Activated T-cell treated with anti-CD3 and anti-CD28 coated beads for 48 hours (primary cell): ENCODE measurements at places on chromosomes 6 and 20.

DNA sequence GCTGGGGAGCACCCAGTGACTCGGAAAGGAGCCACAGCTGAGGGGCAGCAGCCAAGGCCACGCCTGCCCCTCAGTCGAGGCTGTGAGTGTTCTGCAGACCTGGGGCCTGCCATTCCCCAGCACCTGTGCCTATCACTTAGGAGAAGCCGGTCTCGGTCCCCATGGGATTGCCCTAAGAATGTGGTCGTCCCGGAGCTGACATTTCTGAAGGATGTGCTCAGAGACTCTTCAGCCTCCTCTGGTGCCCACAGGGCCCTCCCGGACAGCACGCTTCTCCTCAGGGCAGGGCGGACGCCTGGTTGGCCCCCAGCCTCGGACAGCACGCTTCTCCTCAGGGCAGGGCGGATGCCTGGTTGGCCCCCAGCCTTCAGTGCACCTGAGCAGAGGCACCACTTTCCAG is 223.9 kb downstream of the ERMARD start:
- DNase-seq, result no peak

GRCh38 chr20:59386809-59387208 is 86.4 kb downstream of the EDN3 start:
- DNase-seq, result no peak

- no peak for DNase-seq
These were observed 18.9 kb upstream of the CCN5 start for GRCh38 chr20:44696315-44696714.

DNA sequence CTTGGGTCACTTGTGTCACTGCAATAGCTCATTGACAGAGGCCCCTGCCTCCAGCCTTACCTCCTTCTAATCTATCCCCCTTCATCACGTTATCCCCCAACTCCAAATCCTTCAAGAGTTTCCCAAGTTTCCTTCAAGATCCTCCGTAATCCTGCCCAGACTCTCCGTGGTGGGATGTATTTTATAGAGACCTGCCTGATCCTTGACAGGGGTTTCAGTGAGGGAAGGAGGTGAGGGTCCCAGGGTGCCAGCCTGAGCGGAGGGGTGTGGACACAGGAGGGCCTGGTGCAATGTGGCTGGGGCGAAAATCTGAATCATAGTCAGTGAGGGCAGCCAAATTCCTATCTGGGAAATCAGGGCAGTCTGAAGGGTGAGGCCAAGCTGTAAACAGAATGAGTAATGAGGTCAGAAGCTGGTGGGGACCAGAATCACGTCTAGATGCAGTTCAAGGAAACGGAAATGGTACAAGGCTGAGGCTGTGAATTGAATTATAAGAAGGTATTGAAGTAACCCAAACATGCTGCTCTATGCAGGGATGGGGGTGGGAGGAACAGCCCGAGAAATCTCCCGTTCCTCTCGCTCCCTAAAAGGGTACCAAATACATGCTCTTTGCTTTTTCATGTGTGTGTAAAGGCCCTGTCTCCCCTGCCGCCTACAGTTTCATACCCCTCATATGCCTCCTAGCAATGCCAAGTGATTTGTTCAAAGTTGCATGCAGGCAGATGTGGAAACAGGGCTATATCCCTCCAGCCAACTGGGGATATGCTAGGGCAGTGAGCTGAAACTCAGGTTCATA is 35.4 kb upstream of the PIM1 start:
- no peak for DNase-seq

- DNase-seq, result no peak
These were observed 11.1 kb upstream of the EYA4 start for GRCh38 chr6:133230052-133230451.

DNA sequence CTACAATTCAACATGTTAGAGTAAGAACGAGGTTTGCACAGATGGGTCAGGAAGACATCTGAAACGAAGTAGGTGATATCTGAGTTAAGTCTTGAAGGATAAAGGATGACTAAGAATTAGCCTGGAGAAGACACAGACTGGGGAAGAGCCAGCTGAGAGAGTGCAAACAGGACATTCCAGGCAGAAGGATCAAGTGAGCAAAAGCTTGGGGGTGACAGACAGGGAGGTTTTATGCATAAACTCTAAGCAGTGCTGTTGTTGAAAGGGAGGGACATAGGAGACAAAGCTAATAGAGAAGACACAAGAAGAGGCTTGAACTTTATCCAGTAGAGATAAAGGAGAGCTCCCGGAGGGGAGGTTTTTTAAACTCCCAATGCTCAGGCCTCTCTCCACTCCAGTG is 15.0 kb upstream of the ETV7 start:
- DNase-seq, result no peak

GRCh38 chr6:35686873-35687555 is 1.7 kb downstream of the FKBP5 start:
- DNase-seq, result no peak

GRCh38 chr6:75244063-75244584 is 523 bp upstream of the COX7A2 start:
- DNase-seq, result no peak

- no peak for DNase-seq
These were observed 19.3 kb downstream of the ECT2L start for GRCh38 chr6:138815221-138815620.

DNA sequence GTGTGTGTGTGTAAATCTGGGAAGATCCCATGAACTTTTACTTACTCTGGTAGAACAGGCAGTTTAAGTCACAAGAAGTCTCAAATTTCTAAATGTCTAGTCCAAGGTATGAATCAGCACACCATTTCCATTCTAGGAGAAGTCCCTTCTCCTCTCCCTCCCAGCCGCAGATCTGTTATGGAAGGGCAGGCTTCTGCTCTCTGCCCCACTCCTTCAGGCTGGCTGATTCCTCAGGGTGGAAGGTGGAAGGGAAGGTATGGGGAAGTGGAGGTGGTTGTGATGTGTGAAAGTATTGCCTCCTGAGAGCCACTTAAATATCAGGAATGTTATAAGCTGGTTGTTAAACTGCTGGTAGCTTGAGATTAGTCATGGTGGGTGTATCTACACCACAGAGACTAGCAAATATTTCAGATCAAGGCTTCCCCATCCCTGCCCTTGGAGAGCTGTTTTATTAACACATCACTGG is 44.5 kb upstream of the LAMA4 start:
- no peak for DNase-seq

DNA sequence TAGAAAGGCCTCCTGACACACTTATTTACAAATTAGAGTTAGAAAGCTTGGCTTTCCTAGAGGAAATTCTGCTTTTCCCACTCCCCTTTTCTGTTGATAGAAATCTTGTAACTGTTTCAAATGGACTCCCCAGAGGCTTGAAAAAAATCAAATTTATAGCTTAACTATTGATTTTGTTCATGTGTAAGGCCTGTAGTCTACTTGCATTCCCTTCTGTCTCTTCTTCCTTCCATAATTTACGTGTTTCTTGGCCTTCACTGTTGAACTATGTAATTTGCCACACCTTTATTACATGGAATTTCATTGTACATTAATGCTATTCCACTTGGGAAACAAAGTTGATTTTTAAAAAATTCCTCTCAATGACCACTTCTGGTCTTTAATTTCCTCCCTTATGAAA is 81.4 kb downstream of the LAMP5 start:
- no peak for DNase-seq

- DNase-seq, result no peak
These were observed 26.7 kb downstream of the HLA-DRB1 start for GRCh38 chr6:32562940-32563339.

GRCh38 chr6:43723737-43724295 is 36.2 kb upstream of the MRPS18A start:
- DNase-seq, result peak; percentile 64

- no peak for DNase-seq
These were observed 10.4 kb upstream of the ACAT2 start for GRCh38 chr6:159751448-159751847.

DNA sequence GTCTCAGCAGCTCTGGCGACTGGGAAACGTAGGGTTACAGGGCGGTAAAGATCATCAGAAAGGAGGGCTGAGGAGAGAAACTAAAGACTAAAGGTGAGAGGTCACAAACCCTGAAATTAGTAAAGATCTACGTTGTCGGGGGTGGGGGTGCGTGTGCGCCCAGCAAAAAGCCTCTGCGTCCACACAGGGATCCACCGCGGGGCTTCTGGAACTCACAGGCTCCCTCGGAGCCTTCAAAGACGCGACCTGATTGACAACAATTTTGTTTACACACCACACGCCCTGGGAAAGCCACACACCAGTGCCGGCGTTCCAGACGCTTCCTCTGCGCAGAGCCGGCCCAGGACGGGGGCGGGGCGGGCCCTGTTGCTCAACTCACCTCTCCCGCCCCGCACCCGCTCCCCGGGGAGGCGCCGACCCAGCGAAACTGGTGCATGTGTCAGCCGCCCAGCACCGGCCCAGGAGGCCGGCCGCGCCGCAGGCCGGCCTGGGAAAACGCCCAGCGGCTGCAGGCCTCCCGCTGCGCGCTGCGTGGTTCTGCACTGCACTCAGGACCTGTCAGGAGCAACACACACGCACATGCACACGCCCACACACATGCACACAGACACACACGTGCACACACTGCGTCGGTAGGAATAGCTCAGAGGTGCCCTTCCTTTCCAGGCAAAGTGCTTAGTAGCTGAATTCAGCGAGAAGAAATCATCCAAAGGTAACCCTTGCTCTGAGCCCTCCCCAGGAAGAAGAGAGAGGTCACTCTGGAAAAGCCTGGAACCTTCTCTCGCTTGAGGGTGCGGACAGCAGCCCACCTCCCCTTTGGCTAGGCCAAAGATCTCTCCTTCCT is 57.2 kb upstream of the ARID1B start:
- peak; percentile 64 for DNase-seq

- no peak for DNase-seq
These were observed 9.2 kb downstream of the PYGB start for GRCh38 chr20:25257130-25257529.

GRCh38 chr6:128241216-128241615 is 279.2 kb downstream of the PTPRK start:
- DNase-seq, result no peak

- no peak for DNase-seq
These were observed 577.7 kb downstream of the HAO1 start for GRCh38 chr20:7362601-7363000.

DNA sequence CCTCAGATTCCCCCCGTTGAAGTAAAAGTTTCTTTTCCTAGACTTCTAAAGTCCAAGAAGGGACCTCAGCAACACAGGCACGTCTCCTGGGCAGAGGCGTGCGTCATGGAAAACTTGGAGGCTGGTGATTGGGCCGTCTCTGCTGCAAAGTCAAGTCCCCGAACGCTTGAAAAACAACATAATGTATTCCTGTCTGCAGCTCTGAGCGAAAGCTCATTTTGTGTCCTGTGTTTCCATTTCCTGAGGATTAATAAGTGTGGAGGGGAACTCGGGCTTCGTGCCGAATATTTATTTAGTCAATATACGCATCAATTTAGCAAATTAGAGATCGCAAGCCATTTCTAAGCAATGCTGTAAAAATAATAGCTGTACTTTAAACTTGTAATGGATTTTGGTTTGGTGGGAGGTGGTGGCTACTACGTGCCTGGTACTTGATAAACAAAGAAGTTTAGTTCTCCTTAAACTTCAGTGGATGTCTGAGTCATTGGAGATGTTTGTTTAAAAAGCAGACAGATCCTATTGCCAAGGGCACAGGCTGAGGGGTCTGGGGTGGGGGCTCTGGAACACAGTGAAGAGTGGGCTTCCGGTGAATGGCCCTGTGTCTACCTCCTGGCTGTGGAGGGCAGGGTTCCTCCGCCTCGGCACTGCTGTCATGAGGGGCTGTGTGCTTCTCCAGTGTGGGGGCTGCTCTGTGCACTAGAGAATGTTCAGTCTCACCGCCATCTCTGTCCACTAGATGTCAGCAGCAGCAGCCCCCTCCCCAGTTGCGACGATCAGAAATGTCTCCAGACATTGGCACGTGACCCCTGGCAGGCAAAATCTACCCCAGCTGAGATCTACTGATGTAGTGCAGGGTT is 21.8 kb downstream of the PCK1 start:
- no peak for DNase-seq

DNA sequence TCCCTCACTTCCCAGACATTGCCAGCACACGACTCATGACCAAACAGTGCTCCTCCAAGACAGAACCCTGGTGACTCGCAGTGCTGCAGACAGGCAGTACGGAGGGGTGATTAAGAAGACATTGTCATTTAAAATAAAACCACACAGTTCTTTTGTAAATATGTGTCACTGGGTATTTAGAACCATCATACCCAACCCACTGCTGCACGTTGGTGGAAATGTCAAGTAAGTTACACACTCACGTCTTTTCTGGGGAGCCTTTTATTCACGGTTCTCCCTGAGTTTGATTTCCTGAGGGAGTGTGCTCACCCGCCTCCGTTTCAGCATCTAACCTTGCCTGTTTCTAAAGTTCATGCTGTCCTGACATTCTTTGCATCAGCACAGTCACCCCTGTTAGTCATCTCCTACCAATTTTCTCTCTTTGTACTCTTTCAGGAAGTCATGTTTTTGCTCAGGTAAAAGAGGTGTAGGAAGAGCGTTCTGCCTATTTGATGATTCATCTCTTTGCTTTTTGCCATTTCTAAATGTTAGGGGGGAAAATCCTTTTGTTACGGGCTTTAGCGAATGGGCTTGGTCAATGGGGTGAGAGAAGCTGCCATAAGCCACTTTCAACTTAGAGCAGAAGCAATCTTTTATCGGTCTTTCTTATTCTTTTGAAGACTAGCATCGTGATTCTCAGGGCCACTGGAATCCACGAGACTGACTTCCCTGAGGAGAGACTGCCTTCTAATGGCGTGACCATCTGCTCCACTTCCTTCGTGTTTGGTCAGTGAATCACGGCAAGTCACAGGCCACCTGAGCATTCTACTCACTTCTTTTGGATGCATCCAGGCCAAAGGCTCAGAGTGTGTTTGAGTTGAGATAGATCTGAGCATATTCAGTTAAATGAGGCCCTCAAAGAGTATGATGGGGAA is 512.8 kb upstream of the JARID2 start:
- no peak for DNase-seq

- DNase-seq, result no peak
These were observed 10.7 kb downstream of the ZFAND3 start for GRCh38 chr6:37830225-37830624.

DNA sequence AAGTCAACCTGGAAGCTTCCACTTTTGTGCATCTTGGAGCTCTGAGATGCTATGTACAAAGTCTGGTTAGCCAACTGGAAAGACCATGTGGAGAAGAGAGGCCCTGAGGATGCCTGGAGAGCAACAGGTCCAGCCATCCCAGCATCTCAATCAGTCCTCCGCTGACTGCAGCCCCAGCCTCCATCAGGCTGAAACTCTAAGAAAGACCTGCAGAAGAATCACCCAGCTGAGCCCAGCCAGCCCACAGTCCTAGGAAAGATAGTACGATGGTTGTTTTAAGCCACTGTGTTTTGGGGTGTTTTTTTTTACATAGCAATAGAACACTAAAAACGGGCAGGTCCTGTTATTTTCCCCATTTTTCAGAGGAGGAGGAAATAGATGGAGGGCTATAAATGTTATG is 84.0 kb downstream of the NCR2 start:
- no peak for DNase-seq

- DNase-seq, result no peak
These were observed 106.3 kb downstream of the NKAIN2 start for GRCh38 chr6:123909989-123910388.

GRCh38 chr6:162181111-162181510 is 546.5 kb downstream of the PRKN start:
- no peak for DNase-seq
